ENCODE measurements at places on chromosomes 4 and X. TPM values are rescaled to one million over a fixed set of nuclear protein-coding genes. Genes with fewer than 3 reads are reported as not detected.

Gene NEK1
- 5.8 TPM for total RNA-seq

Gene GYPE
- 0.14 TPM for total RNA-seq

Gene UGT2B10
- not detected for total RNA-seq

Gene STARD8
- 2.9 TPM for total RNA-seq

GRCh38 chr4:1783970-1784369 lies 9.1 kb upstream of the FGFR3 start:
- no peak for DNase-seq

DNA sequence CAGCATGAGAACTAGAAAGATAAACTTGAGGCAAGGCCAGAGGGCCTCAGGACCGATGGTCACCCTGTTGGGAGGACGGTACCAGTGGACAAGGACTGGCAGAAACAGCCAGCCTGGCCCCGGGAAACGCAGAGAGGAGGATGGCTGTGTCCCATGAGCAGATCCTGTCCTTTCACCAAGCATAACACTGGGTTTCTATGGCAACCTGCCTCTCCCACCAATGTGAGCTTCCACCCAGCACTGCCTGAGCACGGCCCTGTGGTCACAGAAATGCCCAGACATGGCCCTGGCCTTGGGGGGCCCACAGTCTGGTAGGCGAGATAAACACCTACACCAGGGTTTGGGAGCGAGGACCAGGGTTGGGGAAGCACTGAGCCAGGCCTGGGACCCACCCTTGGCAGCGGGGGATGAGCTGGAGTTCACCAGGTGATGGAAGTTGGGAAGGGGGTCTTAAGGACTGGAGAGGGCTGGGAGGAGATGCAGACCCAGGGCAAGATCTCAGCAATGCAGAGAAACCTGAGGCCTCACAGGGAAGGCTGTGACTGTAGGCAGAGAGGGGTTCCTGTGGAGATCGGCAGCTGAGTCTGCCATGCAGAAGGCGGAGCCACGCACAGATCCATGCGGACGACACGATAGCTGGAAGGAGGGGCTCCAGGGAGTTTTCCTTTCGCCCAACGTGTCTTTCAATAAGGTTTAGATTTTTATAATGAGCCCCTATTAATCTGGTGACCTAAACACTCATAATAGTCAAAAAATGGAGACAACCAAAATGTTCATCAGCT lies 32.7 kb upstream of the CRMP1 start:
- no peak for DNase-seq

DNA sequence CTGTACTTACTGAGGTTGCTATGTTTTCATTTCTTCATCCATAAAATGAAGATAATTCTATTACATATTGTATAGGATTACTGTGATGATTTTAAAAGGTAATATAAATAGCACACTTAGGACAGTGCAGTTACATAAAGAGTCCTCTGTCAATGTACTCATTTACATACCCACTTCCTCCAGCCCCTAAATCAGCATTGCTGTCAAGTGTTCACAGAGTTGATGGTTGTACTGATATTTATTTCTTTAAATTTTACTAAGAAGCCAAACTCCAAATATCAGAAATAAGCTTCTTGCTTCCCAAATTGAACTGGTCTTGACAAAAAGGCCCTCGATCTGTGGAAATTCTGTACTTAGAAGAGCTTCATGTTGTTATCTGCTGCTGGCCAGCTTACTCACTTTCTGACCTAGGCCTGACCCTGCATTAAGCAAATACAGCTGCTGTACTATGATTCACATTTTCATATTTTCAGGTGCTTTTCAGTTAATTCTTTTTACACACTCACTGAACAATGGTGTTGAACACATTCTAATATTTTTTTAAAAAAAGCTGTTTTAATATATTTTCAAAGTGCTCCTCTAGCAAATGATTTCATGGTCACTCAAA lies 259.6 kb downstream of the UNC5C start:
- no peak for DNase-seq

DNA sequence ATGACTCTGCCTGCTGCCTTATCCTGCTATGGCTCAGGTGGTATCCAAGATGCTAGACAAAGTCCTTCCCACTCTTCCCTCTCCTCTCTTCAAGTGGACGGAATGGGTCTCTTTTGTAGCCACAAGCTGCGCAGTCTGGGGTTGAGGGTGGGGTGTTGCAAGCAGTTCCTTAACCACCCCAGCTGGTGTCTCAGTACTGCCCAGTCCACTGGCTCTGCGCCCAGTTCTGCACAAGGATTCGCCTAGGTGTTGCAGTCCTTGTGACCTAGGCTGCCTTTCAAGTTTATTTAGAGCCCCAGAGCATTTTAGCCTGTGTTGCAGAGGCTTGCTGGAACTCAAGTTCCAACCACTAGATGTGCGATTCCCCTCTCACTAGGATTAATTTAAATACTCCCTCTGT lies 120.7 kb downstream of the NEXMIF start:
- DNase-seq, result peak; percentile 58

DNA sequence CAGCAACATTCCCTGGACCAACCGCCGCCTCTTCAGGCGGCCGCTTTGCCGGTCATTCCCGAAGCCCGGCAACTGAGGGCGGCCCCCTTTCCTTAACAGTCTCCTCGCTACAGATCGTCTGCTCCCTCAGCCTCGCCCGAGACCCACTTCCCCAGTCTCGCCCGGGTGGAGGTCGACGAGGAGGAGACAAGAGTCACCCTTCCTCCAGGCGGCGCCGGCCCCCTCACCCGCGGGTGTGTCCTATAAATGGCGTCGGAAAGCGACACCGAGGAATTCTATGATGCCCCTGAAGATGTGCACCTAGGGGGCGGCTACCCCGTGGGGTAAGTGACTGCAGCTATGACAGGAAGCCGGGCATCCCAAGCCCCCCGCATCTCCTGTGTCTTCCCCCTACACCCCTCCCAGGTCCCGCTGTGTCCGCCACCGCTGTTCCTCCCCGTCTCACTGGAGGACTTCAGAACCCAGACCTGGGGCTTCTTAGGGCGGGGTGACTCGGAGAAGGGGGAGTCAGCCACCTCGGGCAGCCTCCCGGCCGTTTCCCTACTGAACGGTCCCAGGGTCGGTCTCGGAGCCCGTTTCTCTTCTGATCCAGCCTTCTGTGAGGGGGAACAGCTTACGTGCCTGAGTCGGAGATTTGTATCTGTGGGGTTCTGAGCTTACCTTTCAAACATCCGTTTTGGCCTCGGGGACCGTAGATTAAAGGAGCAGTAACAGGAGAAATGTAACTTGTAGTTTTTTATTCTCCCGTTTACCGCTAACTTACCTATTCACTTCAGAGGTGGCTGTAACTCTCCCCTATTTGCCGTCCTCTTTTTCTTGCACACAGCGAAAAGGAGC lies 570 bp downstream of the WDR44 start:
- DNase-seq, result peak; percentile 13

DNA sequence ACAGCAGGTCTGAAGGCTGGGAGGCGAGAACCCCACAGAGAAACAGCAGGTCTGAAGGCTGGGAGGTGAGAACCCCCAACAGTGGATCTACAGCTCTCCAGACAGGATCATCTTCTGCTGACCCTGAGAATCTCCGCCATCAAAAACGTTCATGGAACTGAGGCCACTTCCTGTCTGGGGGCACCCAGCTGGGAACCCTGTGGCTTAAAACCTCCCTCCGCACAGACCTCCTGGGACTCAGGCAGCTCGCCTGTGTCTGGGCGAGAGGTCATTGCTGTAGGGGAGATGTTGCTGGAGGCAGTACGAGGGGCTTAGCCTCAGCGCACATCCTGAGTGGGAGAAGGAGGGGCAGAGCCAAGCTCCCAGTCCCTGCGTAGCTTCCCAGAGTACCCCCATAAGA lies 15.1 kb upstream of the CLDN24 start:
- no peak for DNase-seq

DNA sequence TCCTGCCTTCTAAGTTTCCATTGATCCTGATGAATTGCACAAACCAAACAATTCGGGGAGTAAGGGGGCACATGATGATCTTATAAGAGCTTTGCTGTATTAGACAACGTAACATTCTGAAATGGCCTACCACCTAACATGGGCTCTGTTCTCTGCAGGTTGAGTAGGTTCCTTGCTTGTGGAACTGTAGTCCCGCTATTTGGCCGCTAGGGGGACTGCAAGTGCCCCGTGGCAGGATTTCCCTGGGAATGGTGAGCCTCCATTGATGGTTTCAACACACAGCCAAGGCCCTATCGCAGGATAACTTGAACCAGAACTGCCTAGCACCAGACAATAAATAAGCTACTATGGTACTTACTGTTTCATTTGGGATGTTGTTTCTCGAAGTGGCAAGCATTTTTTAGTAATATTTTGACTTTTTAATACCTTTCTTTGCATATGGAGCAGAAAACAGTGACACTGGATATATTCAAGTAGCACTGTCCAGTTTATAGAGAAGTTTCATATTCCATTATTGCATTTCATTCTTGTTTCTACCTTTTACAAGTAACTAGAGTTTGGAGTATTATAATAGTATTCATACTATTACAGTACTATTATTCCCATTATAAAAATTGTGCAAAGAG lies 11.9 kb downstream of the AR start:
- DNase-seq, result peak; percentile 34

DNA sequence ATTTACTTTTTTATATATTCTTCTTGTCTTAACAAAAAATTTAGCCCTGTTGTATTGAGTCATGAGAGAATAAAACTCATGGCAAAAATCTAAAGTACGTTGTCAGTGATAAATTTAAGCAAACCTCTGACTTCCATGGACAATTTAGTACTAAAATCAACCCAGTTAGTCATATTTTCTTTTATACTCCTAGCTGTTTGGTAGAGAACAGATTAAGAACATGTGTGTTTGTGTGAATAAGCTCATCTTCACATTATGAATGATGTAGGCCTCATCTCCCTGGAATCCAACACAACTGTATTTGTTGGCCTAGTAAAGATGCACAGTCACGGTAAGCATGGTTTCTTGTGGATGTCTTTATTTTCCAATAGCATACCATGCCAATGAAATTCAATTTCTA lies 40.8 kb upstream of the FAM47B start:
- no peak for DNase-seq

- DNase-seq, result no peak
These were observed 101.0 kb downstream of the ATP11C start for GRCh38 chrX:139831675-139832456.

DNA sequence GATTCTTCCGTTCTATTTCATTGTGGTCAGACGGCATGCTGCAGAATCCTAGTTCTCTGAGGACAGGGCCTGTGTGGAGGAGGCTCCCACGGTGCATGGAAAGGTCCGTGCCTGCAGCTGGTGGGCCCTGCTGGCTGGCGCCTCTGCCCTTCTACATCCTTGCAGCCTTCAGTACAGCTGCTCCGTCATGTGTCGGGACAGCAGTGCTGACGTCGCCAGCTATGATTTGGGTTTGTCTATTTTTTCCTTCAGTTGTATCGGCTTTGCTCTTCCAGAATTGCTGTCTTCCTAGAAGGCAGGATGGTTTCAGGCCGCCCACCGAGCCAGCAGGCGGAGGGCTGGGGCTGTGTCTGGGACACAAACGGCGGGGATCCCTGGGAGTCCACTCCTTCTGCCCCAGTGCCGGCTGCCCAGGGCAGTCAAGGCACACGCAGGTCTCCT lies 32.1 kb upstream of the CPLX1 start:
- DNase-seq, result no peak

- DNase-seq, result no peak
These were observed 324.1 kb downstream of the DHX15 start for GRCh38 chr4:24260133-24260715.

- no peak for DNase-seq
These were observed 50.8 kb upstream of the IQSEC2 start for GRCh38 chrX:53332204-53332603.

DNA sequence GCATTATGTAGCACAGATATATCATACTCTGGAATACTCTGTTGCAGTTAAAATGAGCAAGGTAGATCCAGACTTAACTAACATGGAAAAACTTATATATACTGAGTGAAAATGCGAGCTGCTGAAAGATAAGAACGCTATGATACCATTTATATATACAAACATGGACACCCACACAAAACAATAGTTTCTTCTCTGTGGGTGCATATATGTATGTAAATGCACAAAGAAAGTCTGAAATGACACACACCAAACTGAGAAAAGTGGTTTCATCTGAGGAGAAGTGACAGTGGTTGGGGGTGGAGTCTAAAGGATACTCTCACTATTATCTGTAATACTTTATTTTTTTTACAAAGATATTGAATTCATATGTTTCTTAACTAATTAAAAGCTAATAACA lies 12.2 kb upstream of the FGF2 start:
- DNase-seq, result no peak

GRCh38 chrX:136691028-136691809 lies 43.3 kb downstream of the CD40LG start:
- no peak for DNase-seq

DNA sequence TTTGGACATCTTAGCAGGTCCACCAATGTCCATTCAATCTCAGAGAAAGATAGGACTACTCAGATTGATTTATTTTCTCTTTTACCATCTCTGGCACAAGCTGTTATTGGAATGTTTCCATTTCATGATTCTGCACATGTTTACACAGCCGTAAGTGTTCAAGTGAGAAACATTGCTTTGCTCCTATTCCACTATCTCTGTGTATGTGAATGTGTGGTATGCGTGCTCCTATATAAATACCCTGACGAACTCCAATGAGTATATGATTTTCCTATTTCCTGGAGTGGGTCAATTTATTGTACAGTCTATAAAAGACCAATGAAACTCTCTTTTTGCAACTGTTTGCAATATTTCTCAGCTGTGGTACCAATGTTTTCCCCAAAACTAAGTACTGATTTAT lies 221.0 kb upstream of the GALNT7 start:
- no peak for DNase-seq

- no peak for DNase-seq
These were observed 254.7 kb downstream of the AFF2 start for GRCh38 chrX:148755111-148755510.

DNA sequence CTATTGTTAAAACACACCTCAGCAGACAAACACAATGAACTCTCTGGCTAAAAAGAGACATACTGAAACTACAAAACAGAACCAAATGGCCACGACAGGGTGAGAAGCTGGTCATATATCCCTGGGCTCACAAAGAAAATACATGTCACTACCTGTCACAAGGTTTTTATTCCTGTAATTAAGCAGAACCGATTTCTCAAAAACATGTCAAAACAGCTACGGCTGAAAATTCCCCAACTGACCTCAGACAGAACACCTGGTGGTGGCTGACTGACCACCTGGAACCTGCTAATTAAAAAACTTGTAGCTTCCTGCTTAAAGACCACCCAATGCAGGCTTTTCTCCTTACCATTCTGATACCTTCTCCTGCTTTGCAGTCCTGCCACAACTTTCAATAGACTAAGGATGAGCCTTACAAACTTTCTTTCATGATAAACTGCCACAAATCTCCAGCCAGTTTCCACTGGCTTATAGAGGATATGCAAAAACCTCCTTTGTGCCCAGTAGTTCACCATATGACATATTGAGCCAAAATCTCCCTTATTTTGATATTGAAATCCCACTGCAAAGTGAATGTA lies 571.9 kb downstream of the SPOCK3 start:
- DNase-seq, result no peak

Measured in pancreas (tissue), 10 donors.